ENCODE measurements at places on chromosomes 2 and 18.

DNA sequence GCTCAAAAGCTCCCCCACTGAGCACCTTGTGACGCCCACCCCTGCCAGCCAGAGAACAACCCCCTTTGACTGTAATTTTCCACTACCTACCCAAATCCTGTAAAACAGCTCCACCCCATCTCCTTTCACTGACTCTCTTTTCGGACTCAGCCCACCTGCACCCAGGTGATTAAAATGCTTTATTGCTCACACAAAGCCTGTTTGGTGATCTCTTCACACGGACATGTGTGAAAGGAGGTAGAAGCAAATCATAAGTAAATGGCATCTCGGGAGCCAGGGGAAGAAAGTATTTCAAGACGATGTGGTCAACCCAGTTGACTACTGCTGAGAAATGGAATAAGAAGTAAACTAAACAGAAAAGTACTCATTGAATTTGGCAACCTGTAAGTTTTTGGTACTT, 11.2 kb upstream of the NCKAP1 start:
- DNase-seq, result no peak

DNA sequence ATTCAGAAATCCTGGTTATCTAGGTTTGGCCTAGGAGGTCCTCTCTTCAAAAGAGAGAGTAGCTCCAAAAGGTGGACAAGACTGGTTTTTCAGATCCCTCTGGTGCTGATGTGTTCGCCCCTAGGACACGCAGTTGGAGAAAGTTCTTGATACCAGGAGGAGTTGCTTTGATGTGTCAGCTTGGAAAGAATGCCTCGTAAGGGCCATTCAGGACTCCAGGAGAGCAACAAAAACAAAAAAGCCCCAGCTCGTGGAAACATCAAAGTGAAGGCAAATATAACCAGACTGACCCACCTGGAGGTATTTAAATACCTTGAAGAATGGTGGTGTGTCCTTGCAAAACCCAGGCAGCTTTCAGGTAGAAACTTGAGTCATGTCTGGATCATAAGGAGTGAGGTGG, 12.5 kb upstream of the LBH start:
- DNase-seq, result no peak

DNA sequence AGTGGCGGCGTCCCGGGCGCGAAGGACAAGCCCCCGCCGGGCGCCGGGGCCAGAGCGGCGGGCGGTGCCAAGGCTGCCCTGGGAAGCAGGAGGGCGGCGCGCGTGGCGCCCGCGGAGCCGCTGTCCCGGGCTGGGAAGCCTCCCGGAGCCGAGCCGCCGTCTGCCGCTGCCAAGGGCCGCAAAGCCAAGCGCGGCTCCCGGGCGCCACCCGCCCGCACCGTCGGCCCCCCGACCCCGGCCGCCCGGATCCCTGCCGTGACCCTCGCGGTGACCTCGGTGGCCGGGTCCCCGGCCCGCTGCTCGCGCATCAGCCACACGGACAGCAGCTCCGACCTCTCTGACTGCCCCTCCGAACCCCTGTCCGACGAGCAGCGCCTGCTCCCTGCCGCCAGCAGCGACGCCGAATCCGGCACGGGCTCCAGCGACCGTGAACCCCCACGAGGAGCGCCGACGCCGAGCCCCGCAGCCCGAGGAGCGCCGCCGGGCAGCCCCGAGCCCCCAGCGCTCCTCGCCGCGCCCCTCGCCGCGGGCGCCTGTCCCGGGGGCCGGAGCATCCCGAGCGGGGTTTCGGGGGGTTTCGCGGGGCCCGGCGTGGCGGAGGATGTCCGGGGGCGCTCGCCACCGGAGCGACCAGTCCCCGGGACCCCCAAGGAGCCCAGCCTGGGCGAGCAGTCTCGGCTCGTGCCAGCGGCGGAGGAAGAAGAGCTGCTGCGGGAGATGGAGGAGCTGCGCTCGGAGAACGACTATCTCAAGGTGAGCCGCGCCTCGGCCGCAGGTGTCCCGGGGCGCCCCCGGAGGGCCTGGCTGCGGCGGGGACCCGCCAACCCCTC, 820 bp downstream of the MTCL1 start:
- no peak for DNase-seq

GRCh38 chr2:239035361-239035814, 187.5 kb downstream of the TWIST2 start:
- no peak for DNase-seq

GRCh38 chr2:105806996-105807395, 62.3 kb downstream of the NCK2 start:
- no peak for DNase-seq

DNA sequence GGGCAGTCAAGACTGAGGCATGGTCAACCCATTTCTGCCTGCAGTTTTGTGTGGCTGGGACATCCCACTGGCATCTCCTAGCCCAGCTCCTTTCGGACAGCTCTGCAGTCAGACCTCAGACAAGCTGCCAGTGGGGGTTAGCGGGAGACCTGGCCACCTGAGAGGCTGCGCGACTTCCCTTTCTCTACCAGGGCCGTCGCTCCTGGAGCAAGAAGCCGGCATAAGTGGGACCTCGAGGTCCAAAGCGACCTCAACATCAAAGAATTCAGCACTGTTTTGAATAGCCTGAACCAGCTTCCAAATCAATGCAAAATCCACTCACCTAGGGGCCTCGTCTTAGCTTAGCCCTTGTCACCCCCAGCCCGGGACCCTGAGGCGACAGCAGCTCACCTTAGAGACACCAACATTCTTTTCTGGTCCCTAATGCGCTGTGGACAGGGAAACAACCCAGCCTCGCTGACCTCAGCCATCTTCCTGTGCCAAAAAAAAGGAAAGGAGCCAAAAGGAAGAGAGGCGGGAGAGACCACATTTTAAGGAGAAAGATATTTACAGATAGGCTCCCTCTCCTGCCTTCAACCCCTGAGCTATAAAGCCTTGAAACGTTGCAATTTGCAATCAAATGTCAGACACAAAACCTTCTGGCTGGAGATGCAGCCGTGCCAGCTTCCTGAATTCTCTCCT, 81.2 kb downstream of the GFPT1 start:
- no peak for DNase-seq

DNA sequence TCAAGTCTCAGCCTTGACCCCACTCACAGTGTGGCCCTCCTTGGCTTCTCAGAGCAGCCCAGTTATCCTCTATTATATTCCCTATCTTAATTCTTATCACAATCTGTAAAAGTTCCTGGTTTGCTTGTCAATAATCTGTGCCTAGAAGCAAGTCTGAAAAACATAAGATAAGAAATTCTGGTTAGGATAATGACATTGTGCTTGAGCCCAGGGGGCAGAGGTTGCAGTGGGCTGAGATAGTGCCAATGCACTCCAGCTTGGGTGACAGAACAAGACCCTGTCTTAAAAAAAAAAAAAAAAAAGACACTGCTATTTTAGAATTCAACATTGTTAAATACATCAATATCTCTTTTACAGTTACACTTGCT, 63.9 kb downstream of the TMEM131 start:
- DNase-seq, result no peak

DNA sequence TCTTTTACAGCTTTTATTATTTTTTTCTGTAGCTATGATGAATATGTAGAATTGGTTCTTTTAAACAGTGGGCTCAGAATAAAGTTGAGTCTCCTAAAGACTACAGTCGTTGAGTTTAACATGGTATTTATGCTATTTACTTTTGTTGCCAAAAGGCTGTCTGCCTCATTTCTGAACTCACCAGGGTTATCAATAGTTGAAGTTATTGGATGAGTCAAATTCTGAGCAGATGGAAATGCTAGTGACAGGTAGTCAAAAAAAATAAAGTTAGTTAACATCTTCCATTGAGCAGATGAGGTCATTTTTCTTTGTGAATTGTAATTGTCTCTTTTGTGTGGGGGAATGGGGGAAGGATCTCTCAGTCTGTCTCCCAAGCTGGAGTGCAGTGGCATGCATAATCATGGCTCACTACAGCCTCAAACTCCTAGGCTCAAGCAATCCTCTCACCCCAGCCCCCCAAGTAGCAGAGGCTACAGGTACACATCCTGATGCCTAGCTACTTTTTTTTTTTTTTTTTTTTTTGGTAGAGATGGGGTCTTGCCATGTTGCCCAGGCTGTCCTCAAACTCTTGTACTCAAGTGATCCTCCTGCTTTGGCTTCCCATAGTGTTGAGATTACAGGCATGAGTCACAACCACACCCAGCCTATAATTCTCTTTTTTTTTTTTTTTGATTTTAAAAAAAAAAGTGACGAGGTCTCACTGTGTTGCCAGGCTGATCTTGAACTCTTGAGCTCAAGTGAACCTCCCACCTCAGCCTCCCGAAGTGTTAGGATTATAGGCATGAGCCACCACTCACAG, 8.9 kb downstream of the PAPOLG start:
- no peak for DNase-seq

DNA sequence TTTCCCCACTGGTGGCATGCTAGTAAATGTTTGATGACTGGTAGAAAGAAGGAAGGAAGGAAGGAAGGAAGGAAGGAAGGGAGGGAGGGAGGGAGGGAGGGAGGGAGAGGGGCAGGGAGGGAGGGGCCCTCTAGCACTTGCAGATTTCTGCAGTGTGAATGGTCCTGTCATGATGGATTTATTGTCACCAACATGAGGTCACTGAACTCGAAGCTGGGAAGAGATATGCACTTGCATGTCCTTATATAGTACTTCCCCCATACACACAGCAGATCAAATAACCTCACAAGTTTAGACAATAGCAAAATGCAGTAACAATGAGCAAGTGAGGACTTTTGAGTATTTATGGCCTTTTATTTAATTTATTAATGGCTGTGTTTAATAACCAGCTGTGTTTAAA, 44.5 kb upstream of the CXCR4 start:
- no peak for DNase-seq

- no peak for DNase-seq
Observed at GRCh38 chr2:48092846-48093803, 186.8 kb upstream of the FBXO11 start.

- DNase-seq, result no peak
Observed at GRCh38 chr2:73995810-73996209, 11.1 kb downstream of the TET3 start.

- DNase-seq, result no peak
Observed at GRCh38 chr2:235591231-235591730, 97.4 kb downstream of the AGAP1 start.

DNA sequence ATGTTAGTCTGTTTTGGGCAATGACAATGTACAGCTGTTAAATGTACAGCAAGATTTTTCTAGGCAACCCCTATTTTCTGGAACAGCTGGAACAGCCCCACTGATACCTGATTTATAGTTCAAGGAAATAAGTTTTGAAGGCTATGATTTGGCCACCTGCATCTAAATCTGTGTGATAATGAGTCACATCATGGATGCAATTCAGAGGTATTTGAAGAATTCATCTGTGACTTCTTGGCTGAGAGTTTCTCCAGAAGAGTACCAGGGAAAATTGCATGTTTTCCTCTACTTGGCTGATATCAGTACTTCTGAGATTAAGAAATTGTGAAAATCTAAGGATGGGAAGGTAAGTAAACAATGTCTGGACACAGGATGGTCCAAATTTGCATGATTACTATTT, 40.7 kb upstream of the NT5C1B start:
- DNase-seq, result no peak

DNA sequence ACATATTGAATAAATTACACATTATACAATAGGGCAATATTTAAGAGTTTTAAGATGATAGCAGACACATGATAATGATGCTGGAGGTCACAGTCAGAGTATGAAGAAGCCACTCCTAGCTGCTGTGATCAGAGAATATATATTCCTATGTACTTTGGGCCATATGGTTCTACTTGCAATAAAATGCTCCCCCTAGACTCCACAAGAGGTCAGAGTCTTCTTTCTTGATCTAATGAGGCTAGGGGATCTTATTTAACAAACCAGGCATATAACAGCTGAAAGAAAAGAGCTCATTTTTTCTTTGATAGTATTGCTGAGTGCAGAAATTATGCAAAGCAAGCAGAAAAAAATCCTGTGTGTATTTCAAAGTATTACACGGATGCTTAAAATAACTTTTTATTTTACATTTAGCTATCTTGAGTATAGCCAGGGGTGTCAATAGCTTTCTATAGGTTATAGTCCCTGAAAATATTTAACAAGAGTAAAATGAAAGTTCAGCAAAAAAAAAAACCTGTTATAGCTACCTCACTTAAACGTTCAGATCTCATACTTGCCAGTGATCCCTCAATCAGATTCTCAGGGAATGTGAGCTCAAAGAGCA, 748.7 kb upstream of the CHAC2 start:
- no peak for DNase-seq

DNA sequence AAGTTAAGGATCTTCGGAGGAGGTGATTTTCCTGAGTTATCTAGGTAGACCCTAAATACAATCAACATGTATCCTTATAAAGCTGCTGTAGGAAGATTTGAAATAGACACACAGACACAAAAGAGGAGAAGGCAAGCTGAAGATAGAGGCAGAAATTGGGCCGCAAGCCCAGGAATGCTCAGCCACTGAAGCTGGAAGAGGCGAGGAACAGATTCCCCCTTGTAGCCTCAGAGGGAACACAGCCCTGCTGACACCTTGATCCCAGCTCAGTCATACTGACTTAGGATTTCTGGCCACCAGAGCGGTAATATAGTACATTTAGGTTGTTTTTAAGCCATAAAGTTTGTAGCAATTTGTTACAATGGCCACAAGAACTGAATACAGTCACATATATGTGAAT, 90.9 kb downstream of the ETAA1 start:
- DNase-seq, result no peak

DNA sequence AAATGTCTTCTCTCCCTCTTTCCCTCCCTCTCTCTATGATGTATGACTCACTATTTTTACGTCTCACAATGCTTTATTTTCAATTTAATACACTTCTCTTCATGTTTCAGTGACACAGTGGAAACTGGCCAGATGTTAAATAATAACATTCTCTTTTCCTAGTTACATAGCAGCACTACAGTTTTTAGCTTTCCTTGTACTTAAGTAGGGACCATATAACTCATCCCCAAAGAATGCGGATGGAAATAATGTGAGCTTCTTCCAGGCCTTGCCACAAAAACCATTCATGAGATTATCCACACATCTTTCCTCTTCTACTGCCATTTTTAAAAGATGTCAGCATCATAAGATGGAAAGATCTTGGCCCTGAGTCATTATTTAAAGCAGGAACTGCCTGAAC, 789.4 kb downstream of the LRP1B start:
- DNase-seq, result no peak

DNA sequence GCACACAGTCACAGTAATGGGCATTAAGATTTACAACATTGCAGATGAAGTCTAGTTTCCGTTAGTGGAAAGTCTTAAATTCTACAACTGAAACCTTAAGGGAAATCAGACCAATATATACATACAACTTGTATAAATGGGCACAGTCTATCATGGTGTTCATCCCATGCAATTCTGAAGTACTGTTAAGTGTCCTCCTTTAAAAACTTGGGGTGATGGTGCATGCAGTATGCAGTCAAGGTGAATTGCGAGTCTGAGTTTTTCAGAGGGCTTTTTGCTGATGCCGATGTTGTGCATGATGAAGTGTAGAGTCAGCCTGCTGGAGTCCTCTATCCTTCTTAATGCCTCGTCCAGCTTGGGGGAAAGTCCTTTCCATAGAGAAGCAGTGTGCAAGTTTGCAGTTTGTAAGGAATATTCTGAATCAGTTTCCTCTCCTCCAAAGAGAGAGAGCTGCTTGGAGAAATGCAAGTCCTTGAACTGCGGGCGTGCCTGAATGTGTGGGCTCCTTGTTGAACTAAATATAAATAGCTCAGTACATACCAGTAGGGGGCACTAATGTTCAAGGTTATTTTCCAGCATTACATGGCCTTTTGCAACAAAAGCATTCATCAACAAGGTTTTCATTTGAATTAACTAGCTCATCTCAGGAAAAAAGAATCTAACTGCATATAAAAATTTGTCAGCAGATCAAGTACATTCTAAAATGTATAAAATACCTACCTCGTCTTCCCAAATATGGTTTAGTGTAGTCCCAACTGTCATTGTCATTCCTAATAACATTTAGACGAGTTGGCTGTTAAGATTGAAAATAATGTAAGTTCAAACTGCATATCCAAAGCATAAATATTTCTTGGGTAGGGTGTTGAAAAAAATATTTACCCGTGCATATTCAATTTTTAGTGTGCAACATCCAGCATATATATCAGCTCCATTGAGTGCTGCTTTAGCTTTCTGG, 21.3 kb downstream of the HNRNPLL start:
- DNase-seq, result no peak

Measured in ascending aorta (tissue), 2 donors.